ENCODE measurements at places on chromosomes 12 and 14.

GRCh38 chr14:69554500-69554899, 20.2 kb downstream of the CCDC177 start:
- DNase-seq: no peak

GRCh38 chr14:104680056-104680805, 9.2 kb upstream of the INF2 start:
- DNase-seq: no peak

DNA sequence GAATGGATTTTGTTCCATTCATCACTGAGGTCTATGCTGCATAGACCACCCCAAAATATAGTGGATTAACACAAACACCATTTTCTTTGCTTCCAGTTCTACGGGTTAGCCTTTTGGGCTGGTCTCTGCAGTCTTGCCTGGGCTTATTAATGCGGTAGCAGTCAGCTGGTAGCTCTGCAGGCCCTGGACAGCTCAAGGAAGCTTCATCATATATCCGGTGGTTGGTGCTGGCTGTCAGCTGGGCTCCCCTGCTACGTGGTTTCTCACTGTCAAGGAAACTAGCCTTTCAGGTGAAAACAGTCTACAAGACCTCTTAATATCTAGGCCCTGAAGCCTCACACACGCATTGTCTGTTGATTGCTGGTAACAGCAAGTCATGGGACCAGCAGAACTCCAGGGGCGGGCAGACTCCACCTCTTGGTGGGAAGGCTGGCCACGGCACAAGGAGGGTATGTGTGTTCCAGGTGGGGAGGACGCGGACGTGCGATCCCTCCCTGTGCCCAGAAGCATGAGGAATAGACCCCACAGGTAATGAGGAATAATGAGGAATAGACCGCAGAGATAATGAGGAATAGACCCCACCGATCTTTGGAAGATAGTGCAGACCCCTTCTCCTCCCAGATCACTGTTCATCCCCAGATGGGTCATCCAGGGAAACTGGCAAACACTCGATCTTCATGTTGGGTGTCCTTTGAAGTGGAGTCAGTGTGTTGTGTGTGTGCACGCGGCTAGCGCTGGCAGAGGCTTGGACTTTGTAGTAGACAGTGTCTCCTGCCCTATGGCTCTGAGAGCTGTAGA, 13.3 kb downstream of the TSPAN9 start:
- DNase-seq: peak; percentile 27

DNA sequence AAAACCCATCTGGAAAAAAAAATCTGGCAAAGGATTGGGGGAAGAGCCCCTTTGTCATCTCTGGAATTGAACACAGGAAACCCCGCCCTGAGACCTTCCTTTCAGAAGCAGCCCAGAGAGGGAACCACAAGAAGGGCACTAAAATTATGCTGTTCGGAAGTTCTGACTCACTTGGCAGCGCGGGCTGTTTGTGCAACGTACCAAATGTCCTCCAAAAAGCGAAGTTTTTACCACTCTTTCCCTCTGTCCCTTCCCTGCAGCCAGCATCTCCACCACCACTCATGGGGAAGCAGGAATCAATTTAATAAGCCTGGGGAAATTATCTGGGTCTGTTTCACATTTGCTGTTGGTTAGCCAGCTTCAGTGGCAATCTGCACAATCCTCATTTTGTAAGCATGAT, 3.2 kb upstream of the SYNE3 start:
- DNase-seq: no peak

DNA sequence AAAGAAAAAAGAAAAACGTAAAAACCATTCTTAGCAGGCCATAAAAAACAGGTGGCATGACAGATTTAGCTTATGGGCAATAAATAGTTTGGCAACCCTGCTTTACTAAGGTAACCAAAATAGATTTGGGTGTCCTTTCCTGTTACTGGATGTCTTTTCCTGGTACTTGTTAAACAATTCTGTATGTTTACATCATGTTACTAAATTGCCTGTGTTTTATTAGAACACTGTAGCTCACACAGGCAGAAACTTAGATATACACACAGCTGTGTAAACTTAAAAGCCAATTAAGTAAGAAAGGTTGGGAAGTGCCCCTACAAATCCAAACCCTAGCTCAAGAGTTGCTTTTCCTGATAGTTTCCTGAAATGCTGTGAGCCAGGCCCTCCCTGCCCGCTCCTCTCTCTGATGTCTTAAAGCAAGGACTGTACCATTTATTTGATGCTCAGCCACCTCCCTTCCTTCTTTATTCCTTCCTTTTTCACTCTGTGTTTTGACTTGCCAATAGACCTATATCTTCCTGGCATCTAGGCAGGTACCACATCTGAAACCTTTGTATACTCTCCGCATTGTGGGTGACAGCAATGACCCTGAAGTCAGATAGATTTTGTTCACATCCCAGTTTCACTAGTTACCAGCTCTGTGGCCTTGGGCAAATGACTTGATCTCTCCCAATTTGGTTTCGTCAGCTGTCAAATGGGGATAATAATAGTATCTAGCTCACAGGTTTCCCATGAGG, 3.7 kb upstream of the CAMKK2 start:
- no peak for DNase-seq

- no peak for DNase-seq
Observed at GRCh38 chr14:101371799-101372793, 189.2 kb upstream of the DIO3 start.

DNA sequence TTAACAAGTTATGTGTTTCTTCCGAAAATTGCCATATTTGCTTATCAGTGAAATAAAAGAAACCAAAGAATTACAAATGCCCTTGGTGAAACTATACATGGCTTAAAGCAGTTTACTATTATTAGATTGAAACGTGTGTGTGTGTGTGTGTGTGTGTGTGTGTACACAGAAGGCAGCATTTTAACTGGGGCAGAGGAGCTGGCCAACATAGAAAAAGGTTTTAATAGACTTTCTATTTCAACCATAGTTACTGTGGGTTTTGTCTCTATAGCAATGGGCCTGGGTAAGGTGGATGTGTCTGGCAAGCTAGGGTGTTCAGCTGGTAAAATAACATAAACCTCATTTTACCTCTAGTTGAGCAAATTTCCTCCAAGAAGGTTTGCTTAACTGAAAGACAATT, 6.5 kb downstream of the PRICKLE1 start:
- no peak for DNase-seq

- DNase-seq: peak; percentile 18
Observed at GRCh38 chr14:104281768-104282301, 143.4 kb downstream of the KIF26A start.

GRCh38 chr14:24226473-24226872, 5.7 kb downstream of the NEDD8 start:
- DNase-seq: no peak

DNA sequence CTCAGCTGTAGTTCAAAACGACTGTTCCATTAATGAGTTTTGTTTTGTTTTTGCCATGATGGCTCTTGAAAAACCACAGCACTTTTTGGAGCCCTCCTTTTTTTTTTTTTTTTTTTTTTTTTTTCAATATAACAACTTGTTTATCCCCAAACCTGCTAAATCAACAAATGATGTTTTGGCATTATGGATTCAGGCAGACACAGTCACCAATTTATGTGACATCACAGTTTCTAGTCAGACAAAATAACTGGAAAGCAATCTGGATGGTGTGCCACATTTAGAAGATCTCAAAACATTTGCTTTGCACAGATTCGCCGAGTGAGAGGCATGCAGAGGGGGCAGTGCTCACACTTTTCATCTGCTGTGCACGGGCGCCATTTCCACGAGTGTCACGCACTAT, 7.9 kb upstream of the RFLNA start:
- DNase-seq: no peak

GRCh38 chr12:127275416-127275815, 991.6 kb upstream of the TMEM132C start:
- no peak for DNase-seq

DNA sequence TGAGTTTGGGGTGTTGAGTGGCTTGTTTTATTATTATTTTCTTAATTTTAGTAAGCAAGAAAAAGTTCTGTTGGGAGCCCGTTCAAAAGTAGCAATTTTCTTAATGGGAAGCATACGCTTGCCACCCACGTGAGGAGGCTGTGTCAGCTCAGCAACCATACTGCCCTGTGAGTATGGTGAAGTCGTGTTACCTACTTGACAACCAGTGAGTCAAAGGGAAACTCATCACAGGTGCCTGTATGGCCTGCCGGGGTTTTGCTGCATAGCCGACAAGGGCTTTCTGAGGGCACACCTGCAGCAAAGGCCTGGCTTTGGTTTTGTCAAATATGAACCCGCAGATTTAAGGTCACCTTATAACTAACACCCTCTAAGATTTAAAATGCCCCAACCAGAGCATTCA, 31.1 kb downstream of the PITPNM2 start:
- DNase-seq: no peak

- peak; percentile 33 for DNase-seq
Observed at GRCh38 chr14:83607682-83608081, 1922.3 kb upstream of the FLRT2 start.

GRCh38 chr12:10385166-10385613, 4.7 kb downstream of the KLRK1 start:
- DNase-seq: no peak

GRCh38 chr12:26434299-26435068, 239.1 kb downstream of the SSPN start:
- DNase-seq: peak; percentile 60

DNA sequence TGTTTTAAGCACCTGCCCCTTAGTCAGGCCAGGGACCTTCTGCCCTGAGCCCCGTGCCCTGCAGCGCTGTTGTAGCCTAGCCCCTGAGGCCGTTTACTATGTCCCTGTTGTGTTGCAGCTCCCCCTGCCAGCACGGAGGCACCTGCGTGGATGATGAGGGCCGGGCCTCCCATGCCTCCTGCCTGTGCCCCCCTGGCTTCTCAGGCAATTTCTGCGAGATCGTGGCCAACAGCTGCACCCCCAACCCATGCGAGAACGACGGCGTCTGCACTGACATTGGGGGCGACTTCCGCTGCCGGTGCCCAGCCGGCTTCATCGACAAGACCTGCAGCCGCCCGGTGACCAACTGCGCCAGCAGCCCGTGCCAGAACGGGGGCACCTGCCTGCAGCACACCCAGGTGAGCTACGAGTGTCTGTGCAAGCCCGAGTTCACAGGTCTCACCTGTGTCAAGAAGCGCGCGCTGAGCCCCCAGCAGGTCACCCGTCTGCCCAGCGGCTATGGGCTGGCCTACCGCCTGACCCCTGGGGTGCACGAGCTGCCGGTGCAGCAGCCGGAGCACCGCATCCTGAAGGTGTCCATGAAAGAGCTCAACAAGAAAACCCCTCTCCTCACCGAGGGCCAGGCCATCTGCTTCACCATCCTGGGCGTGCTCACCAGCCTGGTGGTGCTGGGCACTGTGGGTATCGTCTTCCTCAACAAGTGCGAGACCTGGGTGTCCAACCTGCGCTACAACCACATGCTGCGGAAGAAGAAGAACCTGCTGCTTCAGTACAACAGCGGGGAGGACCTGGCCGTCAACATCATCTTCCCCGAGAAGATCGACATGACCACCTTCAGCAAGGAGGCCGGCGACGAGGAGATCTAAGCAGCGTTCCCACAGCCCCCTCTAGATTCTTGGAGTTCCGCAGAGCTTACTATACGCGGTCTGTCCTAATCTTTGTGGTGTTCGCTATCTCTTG, 7.6 kb downstream of the DLK1 start:
- DNase-seq: peak; percentile 10

DNA sequence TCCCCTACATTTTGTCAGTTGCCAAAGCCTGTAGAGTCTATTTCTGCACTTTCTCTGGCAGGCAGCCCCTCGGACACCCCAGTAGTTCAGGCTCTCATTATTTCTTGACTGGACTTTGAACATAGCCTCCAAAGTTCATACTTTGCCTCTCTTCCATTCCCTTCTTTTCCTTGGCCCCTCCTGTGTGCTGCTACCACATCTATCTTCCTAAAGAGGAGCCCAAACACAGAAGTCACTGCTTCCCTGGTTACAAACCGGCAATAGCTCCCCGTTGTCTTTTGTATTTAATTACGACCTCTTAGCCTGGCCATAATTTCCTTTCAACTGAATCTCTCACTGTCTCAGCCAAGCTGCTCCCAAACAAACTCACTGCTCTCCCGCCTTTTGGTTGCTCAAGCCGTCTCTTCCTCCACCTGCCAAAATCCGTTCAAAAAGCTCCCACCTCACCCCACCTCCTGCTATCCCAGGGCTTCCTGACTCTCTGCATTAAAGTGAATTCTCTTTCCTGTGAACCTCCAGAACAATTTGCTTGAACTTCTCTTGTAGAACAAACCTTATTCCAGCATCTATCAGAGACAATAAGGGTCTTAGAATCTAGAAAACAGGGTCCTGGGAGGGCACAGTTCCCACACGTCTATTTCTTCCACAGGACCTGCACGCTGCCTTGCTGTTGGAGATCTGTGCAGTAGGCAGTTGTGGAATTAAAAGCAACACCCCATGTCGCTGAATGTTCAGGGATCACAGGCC, 46.9 kb downstream of the PRMT8 start:
- DNase-seq: peak; percentile 19

GRCh38 chr12:7601406-7601805, 64.3 kb downstream of the APOBEC1 start:
- no peak for DNase-seq

GRCh38 chr14:93744176-93744575, 44.1 kb downstream of the PRIMA1 start:
- no peak for DNase-seq

- DNase-seq: no peak
Observed at GRCh38 chr14:71905860-71906259, 26.4 kb upstream of the RGS6 start.

DNA sequence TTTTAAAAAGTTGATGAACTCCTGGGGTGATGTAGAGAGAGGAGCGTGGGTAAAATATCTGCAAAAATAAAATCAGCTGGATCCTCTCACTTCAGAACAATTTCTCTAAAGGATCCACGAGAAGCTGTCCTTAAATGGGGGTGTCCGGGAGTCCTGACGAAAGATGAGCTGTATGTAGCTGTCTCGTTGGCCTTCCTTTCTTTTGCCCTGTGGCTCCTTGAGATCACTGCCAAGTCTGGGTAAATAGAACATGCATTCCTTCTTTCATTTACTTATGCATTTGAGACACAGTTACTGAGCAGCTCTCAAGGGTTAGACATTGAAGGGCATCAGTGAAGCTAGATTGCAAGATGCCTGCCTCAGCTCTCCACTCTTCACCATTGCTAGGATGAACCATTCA, 35.2 kb upstream of the TXNRD1 start:
- no peak for DNase-seq

- no peak for DNase-seq
Observed at GRCh38 chr12:21599143-21599999, 5.3 kb downstream of the GYS2 start.

DNA sequence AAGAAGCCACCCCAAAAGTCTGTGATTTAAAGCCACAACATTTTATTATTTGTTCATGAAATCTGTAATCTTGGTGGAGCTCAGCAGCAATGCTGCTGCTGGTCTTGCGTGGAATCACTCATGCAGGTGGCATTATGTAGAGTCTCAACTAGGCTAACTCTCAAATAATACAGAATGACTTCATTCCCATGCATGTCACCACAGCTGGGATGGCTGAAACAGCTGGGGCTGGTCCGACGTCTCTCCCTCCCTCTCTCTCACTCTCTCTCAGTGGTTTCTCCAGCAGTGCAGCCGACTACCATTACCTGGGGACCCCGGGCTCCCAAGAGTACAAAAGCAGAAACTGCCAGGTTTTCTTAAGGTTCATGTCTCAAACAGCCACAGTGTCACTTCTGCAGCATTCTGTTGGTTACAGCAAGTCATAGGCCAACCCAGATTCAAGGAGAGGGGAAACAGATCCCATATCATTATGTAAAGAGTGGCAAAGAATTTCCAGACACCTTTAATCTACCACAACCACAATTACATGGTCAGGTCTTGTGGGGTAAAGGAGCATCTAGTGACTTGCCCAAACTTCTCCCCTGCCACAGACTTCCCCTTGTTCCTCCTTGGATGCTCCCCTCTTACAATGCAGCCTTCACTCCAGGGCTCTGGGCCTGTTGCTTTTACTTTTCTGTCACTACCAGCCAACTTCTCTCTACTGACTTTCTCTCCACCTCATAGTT, 192.0 kb upstream of the HMGA2 start:
- no peak for DNase-seq

GRCh38 chr12:51922762-51923505, 15.6 kb downstream of the ACVRL1 start:
- no peak for DNase-seq

Data from H9 (cell line).